Astrocyte of the hippocampus (primary cell): ENCODE measurements at places on chromosomes 5 and 9.

- peak; percentile 27 for DNase-seq
These were observed 590.2 kb upstream of the MEF2C start for GRCh38 chr5:89473196-89473595.

GRCh38 chr9:3840961-3841360 is 315.2 kb upstream of the RFX3 start:
- no peak for DNase-seq

GRCh38 chr9:13414349-13414748 is 134.9 kb upstream of the MPDZ start:
- no peak for DNase-seq

- DNase-seq, result no peak
These were observed 120.4 kb upstream of the FST start for GRCh38 chr5:53359916-53360517.

DNA sequence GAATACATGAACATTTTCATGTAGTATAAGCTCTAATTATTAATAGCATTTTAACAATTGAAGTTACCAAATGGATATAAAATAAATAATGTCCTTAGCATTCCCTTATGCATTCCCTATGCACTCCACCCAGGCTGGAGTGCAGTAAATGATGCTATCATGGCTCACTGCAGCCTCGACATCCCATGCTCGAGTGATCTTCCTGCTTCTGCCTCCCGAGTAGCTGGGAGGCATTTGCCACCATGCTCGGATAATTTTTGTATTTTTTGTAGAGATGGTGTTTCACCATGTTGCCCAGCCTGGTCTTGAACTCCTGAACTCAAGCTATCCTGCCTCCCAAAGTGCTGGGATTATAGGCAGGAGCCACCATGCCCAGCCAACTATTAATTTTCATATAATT is 184.0 kb downstream of the PBX3 start:
- no peak for DNase-seq

GRCh38 chr9:125532812-125533594 is 174.0 kb downstream of the MAPKAP1 start:
- no peak for DNase-seq

- no peak for DNase-seq
These were observed 375.9 kb downstream of the ANXA1 start for GRCh38 chr9:73527521-73527920.

DNA sequence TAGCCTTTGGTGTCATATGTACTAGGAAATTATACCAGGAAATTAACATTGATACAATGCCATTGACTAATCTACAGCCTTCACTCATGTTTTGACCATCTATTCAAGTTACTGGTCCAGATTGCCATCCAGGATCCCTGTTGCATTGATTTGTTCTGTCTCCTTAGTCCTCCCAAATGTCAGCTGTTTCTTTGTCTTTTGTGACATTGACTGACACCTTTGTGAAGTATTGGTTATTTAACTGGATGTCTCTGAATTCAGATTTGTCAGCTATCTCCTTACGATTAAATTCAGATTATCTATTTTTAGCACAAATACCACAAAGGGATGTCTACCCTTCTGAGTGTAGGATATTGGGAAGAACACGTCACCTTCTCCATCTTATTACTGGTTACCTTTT is 73.7 kb upstream of the CTNND2 start:
- DNase-seq, result no peak

- no peak for DNase-seq
These were observed 5.7 kb upstream of the GARNL3 start for GRCh38 chr9:127258606-127259471.

DNA sequence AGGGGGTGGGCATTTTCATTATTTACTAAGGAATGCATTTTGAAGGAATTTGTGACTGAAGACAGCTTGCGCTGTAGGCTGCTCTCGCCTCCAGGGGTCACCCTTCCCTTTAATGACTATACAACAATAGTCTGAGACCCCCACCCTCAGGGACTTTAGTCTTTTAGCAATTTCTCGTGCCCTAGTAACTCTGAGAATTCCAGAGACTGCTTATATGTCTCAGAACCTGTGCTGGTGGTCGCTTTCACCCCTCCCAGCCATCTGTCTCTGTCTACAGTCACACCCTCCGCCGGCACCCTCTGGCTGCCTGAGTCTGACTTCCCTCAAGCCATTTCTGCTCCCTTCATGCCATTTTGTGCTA is 671.4 kb downstream of the NR2F1-AS1 start:
- peak; percentile 55 for DNase-seq

DNA sequence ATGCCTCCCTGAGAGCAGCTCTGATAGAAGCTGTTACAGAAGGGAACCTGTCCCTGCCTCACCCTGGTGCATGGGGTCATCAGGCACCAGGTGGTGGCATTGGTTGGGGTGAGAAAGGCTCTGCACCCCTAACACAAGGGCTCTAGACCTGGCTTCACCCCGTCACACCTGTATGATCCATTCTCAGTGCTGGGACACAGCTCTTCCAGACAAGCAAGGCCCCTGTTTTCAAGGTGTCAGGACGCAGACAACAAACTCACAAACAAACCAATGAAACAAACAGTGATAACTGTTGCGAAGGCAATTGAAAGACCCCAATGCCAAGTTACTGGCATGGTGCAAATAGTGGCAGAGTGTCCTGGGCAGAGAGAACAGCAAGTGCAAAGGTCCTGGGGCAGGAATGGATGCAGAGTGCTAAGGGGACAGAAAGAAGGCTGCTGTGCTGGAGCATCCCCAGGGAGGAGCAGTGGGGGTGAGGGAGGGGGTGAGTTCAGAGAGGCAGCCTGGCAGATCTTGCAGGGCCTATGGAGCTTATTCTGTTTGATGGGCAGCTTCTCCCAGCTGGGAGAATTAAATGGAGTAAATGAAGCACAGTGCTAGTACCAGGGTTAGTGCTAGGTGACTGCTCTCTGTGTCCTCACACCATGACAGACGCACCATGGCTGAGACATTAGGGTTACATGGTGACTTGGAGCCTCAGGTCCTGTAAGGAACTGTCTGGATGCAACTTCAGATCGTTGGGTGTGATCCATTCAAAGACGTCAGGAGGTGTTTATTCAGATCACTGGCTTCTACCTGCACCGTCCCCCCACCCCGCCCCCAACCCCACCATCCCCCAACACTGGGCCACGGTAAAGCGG is 67.9 kb upstream of the UNC5A start:
- no peak for DNase-seq

DNA sequence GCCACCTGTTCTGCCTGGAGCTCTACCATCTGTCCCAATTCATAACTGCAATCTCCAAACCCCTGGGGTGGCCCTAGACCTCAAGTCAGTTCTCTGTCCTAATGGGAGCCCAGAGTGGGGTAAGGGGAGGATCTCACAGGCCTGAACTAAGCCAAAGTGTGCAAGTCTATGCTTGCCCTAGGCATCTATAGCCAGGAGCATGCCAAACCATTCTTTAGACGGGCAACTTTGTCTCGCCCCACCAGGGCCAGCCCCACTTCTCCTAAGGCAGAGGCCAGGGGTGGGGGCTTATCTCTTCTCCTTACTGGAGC is 3.3 kb downstream of the ACSL6 start:
- DNase-seq, result no peak

GRCh38 chr5:81936066-81936465 is 35.8 kb upstream of the ATG10 start:
- no peak for DNase-seq

- no peak for DNase-seq
These were observed 88.7 kb downstream of the TLE1 start for GRCh38 chr9:81600631-81601030.

GRCh38 chr9:126569036-126569435 is 44.7 kb upstream of the LMX1B start:
- no peak for DNase-seq

DNA sequence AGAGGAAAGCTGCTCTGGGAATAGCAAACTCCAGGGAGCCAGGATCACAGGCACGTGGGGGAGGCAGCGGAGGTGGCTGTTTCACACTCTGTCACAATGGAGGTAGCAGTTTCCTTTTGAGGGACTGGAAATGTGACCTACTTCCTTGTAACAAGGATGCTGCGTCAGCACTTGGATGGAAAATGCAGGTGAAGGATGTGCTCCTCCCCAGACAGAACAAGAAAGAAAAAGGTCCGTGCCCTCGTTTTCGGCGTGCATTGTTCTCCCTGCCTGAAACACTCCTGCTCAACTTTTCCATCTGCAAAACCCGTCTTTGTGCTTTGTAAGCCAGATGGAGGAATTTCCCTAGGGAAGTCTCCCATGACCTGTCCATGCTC is 55.1 kb upstream of the SH3PXD2B start:
- DNase-seq, result no peak

DNA sequence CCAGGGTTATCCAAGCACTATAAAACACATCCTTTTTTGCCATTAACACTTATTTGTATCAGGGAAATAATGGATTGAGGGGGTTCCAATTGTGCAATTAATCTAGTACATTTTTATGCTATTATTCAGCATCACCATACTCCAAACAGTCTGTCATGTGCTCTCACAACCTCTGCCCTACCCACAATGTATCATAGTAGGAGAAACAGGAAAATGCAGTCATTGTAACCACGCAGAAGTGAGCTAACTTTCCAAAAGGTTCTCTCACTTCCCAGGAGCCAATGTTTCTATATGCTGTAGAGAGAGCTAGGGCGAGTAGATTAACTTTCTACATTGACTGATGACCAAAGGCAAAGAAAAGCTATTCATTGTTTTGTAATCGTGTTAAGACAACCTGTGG is 29.8 kb downstream of the DAB2 start:
- peak; percentile 41 for DNase-seq

GRCh38 chr9:85212209-85212608 is 529.5 kb downstream of the AGTPBP1 start:
- DNase-seq, result peak; percentile 80

- peak; percentile 63 for DNase-seq
These were observed 616.1 kb downstream of the DTWD2 start for GRCh38 chr5:118371973-118372831.

GRCh38 chr9:98634685-98635336 is 73.9 kb downstream of the GABBR2 start:
- no peak for DNase-seq

GRCh38 chr5:128536254-128537220 is 1.5 kb downstream of the FBN2 start:
- DNase-seq, result peak; percentile 74

DNA sequence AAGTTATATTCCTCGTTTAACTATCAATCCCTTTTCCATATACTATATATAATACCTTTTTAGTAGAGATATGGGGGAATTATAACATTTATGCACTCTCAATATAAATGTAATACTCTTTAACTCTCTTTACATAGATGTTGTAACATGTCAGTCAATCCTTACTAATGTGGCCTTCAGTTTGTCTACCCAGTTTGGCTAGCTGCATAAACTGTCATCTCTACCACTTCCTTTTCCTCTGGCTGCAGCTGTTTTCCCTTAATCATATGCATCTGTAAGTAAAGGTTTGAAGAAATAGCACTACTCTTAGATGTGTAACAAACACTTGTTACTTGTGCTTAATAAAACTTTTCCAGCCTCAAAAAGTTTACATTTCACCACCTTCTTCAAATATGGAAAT is 13.4 kb downstream of the ABHD17B start:
- no peak for DNase-seq

GRCh38 chr5:151724360-151724759 is 34.1 kb downstream of the ATOX1 start:
- DNase-seq, result no peak

DNA sequence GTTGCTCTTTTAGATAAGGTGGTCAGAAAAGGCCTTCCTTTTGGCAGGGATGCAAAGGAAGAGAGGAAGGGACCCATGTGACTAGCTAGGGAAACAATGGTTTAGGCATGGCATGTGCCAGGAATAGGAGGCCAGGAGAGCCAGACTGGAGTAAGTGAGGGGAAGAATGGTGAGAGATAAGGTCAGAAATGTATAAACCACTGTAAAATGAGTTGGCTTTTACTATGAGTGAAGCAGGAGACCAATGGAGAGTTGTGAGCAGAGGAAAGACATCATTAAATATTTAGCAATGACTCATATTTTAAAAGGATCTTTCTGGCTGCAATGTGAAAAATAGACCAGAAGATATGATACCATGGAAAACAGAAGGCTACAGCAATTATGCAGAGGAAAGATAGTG is 50.9 kb downstream of the AP3B1 start:
- peak; percentile 45 for DNase-seq

GRCh38 chr5:138849439-138849838 is 25.7 kb downstream of the LRRTM2 start:
- no peak for DNase-seq

GRCh38 chr5:138369706-138370105 is 17.2 kb downstream of the KDM3B start:
- DNase-seq, result no peak

- peak; percentile 60 for DNase-seq
These were observed 117.4 kb upstream of the RORB start for GRCh38 chr9:74379718-74380117.

DNA sequence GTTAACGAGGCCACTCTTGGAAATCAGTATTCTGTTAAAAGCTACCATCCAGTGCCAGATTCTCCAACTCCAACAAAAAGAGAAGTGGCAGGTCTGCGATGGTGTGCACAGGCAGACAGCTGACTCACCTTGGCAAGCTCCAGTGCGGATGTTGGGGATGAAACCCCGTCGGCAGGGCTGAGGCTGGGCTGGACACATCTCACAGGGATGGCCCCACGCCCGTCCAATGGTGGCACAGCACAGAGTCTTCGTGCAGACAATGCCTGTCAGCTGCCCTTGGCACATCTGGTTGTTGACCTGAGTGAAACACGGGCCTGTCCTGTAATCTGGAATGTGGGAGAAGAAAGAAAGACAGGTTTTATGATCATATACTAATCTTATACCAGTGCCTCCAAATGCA is 73.4 kb downstream of the FBN2 start:
- DNase-seq, result peak; percentile 21

DNA sequence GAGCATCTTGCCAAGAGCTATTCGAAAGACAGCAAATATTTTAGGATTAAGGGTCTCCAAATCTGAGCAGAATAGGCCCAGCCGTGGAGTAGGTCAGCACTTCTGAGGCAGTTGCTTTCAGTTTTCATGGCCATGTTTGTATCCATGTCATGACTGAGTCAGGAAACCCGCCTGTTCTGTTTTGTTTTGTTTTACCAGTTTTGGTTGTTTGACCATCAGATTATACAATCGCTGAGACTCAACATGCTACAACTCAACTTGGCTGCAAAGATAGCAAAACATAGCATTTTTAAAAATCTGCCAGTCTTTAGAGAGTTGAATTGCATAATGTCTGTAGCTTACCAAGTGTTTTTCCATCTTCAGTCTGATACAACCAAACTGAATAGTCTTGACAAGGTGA is 185.1 kb upstream of the ZNF462 start:
- no peak for DNase-seq

- DNase-seq, result no peak
These were observed 47.4 kb downstream of the ADAM19 start for GRCh38 chr5:157528036-157528632.

DNA sequence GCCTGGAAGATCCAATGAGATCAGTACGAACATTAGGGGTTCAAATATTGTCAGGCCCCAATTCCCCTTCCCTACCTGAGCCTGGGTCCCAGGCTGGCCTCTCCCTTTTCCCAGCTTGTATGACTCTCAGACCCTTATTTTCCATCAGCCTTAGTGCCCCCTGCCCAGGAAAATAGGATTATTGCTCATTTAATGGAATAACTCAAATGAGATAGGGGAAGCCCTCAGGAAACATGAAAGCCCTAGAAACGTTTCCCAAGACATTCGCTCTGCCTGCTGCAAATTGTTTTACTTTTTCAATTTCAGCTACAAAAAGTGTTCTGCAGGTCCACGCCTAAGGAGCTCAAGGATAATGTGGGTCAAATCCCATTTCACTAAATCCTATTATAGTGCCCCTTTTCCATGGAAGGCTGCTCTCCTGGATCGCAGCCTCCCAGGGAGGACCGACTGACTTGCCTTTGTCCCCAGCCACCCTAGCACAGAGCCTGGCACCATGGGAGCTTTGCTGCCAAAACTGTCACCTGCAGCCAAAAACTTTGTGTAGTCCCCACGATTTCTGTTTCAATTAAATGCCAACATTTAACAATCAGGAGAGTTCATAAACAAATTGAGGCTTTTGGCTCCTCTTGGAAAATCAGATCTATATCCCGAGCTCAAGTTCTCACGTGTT is 46.9 kb downstream of the THOC3 start:
- no peak for DNase-seq
